Kidney tubule cell (primary cell): ENCODE measurements at places on chromosomes 1 and 21.

DNA sequence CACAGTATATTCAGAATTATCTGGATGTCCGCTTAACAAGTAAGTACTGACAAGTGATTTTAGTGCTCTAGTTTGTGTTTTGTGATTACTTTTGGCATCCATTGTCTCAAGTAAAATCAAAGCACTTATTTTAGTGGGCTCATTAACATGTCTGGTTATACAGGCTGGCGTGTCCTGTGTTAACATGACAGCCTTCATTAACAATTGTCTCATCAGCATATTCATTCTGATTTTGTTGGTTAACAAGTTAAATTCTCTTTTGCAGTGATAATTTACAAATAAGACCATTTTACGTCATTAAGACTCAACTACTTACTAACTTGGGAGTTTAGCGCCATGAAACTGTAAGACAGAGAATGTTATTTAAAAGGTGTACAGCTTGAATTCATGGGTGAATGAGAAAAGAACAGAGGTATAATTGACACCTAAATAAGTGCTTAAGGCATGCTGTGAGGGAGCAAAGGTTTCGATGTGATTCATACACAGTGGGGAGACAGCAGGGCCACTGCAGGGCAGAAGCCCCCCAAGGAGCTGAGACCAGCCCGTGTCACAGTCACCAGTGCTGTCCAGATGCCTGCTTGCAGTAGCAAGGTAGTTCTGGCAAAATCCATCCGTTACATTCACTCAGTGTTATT lies 22.4 kb downstream of the TAF5L start:
- DNase-seq, result no peak

- no peak for DNase-seq
Observed at GRCh38 chr1:23169727-23170335, 1.2 kb upstream of the LUZP1 start.

- peak; percentile 16 for DNase-seq
Observed at GRCh38 chr1:88697503-88697902, 13.4 kb downstream of the PKN2 start.

- DNase-seq, result peak; percentile 91
Observed at GRCh38 chr1:46180082-46180616, 3.9 kb upstream of the P3R3URF start.

DNA sequence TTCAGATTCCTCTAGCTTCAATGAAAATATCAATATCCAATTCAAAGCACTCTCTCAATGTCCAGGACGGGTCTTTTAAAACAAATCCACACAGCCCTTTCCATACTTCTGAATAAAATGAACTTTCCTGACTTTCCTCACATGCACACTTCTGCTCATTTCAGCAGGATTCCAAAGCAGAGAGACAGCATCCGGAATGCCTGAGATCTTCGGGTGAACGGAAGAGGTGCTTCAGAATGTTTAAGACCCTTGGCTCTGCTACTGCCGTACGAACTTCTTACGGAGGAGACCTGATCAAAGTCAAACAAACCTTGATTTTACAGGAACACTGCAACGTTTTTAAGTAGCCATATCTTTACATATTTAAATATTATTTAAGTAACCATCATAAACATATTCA lies 245.7 kb downstream of the PTBP2 start:
- no peak for DNase-seq

- peak; percentile 100 for DNase-seq
Observed at GRCh38 chr1:47650205-47650604, 212.4 kb downstream of the FOXD2 start.

GRCh38 chr1:45870500-45870899 lies 67.1 kb downstream of the MAST2 start:
- peak; percentile 66 for DNase-seq

GRCh38 chr1:231410036-231410612 lies 12.0 kb downstream of the EGLN1 start:
- DNase-seq, result no peak

DNA sequence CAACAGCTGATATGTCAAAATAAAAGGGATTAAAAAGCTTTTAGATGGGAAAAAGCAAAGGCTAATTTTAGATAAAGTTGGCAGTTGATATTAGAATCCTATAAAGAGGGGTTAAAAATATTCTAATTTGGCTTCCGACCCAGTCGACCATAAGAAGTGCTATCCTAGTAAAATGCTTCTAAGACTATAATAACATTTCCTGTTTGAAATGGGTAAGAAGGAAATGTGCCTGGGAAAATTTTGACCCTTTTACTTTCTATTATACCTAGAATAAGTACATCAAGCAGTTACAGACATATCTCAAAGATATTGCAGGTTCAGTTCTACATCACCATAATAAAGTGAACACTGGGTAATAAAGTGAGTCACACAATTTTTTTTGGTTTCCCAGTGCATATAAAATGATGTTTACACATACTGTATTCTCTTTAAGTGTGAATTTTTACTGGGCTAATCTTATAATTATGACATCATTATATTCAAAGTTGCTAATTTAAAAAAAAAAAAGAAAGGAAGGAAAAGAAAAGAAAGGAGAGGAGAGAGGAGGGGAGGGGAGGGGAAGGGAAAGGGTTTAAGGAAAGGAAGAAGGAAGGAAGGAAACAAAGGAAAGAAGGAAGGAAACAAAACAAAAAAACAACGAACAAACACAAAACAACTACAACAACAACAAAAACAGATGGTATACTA lies 308.2 kb upstream of the NR5A2 start:
- no peak for DNase-seq

GRCh38 chr1:88068407-88068960 lies 615.6 kb upstream of the PKN2 start:
- no peak for DNase-seq

DNA sequence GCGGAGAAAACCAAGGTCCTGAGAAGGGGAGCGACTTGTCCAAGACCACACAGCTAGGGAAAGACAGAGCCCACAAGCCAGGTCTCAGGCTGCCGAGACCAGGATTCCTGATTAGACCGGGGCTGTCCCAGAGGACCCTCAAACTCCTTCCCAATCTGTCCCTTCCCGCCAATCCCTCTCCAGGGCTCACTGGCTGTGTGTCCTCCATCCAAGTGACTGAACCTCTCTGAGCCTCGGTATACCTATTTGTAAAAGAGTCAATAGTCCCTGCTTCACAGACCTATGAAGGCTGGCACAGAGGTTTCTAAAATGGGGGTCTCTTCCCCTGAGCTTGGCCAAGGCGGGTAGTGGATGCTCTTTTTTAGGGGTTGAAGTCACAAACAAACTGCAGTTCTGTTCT lies 56.6 kb downstream of the PAX7 start:
- DNase-seq, result no peak

DNA sequence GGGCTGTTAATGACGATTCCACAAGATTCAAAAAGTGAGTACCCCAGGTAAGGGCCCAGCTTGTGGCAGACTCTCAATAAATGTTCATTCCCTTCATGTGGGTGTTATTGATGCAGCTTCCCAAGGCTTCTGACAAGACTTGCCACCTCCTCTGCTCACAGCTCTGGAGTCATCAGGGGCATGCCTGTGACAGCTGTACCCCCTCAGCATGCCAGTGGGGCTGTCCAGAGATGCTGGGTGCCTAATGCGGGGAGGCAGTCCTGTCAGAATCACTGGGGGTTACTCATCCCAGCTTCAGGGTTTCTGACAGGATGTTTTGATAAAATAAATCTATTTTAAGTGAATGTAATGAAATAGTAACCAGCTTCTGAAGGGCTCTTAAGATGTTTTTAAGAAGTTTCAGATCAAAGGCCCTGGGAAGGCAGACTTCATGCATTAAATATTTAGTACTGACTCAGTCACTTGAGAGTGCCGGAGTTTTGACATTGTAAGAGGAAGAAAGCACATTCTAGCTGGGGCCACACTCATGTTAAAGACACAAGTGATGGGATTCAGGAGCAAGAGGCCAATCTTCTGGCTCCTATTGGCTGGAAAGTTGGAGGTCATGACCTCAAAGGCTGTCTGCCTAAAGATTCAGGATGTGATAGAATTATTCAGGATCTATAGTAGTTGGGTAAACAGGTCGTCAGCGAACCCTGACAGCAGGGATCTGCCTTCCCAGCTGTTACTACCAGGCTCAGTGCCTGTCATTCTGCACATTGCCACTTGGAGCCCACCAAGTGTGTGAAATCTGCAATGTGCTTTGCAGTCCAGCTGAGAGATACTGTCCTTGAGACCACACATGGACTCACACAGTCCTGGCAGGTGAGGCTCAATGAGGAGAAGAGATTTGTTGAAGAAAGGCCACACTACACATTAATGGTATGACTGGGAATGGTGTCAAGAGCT lies 239.6 kb upstream of the BEND5 start:
- no peak for DNase-seq

DNA sequence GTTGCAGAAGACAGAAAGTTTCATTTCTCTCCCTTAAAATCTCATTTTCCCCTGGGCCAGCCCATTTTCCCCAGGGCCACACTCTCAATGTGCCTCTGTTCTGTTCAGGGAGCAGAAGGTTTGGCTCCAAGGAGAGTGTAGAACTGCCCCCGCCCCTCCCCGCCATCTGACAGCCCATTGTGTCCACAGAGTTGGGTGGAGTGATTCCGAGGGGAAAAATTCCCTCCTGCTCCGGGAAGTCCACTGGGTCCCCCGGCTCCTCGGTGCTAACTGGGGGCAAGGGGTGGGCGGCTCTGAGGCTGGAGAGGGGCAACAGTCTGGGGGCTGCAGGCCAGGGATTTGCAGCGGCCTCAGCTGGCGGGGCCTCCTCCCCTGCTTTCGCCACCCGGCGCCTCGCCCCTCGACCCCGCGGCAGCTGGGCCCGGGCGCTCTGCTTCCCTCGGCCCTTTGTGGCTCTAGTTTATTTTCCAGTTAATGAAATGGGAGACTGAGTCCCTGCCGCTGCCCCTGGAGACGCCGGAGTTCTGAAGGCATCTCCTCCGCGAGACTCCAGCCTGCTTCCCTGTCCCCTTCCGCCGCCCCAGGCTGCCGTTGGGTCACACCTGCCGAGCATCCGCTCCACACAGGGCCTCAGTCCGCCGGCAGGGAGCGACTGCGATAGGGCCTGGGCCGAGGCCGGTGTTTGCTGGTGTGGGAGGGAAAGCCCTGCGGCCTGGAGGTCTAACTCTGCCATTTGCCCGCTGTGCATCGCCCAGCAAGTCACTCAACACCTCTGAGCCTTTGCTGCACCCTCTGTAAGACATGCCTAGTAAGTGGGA lies 14.7 kb upstream of the KIRREL1 start:
- no peak for DNase-seq

- no peak for DNase-seq
Observed at GRCh38 chr1:181016563-181016962, 6.1 kb downstream of the STX6 start.
